ENCODE measurements at places on chromosomes 5 and 9. TPM values are rescaled to one million over a fixed set of nuclear protein-coding genes. Genes with fewer than 3 reads are reported as not detected.

DNA sequence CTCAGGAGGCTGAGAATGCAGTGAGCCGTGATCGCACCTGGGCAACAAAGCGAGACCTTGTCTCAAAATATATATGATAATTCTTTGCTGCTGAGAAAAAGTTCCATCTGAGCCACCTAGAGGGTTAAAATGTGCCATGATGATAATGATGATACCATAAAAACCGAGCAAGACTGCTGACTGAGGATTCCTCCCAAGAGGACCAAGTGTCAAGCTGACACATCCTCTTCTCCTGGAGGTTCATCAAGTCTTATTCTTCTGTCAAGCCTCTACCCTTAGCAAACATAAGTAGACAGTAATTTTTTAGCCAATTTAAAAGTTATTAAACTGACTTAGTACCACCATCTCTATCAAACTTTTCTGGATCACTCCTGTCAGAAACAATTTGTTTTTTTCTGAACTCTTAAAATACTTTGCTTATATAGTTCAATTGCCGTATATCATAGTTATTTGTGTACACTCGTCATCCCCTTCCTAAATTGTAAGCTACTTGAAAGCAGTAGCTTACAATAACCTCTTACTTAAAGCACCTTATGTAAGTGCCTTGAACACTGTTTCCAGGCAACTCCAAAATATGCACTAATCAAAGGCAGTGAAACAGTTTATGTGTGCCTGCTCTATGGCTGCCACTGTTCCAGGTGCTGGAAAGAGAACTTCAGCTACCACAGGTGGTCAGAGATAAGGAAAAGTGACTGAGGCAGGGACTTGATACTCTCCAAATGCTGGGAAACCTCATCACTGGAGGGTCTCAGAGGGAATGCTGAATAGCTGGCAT, 57.4 kb downstream of the SCAI start:
- H3K36me3 ChIP-seq: peaks cover 26% of the 10 kb centered on the region
- DNase-seq: no peak
- H3K27ac ChIP-seq: peak overlapping the region; percentile 3
- H3K4me1 ChIP-seq: no peaks in the 10 kb centered on the region
- no peaks in the 10 kb centered on the region for H3K27me3 ChIP-seq
- H3K4me3 ChIP-seq: no peak overlapping the region

GRCh38 chr9:137252555-137253506, 1.7 kb downstream of the STPG3 start:
- H3K36me3 ChIP-seq: no peaks in the 10 kb centered on the region
- H3K27ac ChIP-seq: no peak overlapping the region
- peaks cover 14% of the 10 kb centered on the region for H3K4me1 ChIP-seq
- no peak for DNase-seq
- H3K27me3 ChIP-seq: no peaks in the 10 kb centered on the region
- no peak overlapping the region for H3K4me3 ChIP-seq

DNA sequence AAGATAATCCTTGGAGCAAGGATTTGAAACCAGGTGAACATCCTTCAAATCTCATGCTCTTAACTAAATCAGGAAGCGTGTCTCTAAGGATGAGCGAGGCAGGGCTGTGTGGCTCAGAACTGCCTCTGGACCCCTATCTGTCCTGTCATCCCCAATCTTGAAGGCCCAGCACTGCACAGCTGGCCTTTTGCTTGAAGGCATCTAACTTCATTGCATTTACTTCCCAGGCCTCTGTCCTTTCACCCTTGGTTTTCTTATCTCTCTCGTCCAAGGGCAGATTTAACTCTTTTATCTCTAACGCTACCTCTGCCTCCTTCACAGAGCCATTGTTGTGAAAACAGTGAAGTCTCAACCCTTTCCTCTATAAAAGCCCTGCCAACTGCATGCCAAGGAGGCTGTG, 83.8 kb downstream of the UGCG start:
- no peaks in the 10 kb centered on the region for H3K36me3 ChIP-seq
- DNase-seq: no peak

GRCh38 chr5:125409234-125409860, 662.9 kb upstream of the ZNF608 start:
- H3K27ac ChIP-seq: peak overlapping the region; percentile 90
- DNase-seq: no peak

- no peaks in the 10 kb centered on the region for H3K27me3 ChIP-seq
- H3K36me3 ChIP-seq: no peaks in the 10 kb centered on the region
- no peaks in the 10 kb centered on the region for H3K4me1 ChIP-seq
- DNase-seq: no peak
These were observed 54.1 kb upstream of the CTNND2 start for GRCh38 chr5:11958321-11958720.

DNA sequence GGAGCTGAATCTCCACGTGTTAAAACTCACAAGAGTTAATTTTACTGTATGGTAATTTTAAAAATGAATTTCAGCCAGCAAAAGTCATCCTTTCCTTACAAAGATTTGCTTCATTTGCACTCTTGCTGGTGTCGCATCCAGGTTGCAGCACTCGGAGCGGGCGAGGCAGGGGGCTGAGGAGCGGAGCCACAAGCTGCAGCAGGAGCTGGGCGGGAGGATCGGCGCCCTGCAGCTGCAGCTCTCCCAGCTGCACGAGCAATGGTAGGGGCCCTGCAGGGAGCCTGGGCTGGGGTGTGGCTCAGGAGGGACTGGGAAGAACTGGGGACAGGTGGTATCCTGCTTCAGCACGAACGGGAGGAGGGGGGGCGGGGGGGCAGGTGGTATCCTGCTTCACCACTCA, 27.1 kb downstream of the HNRNPH1 start:
- H3K4me1 ChIP-seq: no peaks in the 10 kb centered on the region
- no peak overlapping the region for H3K4me3 ChIP-seq
- H3K27me3 ChIP-seq: no peaks in the 10 kb centered on the region
- peaks cover 45% of the 10 kb centered on the region for H3K36me3 ChIP-seq

GRCh38 chr9:92506184-92506857, 24.0 kb upstream of the ASPN start:
- no peak overlapping the region for H3K4me3 ChIP-seq
- no peaks in the 10 kb centered on the region for H3K36me3 ChIP-seq
- H3K4me1 ChIP-seq: peaks cover 13% of the 10 kb centered on the region
- no peak overlapping the region for H3K27ac ChIP-seq
- H3K27me3 ChIP-seq: peaks cover 2% of the 10 kb centered on the region

CNTFR gene
- total RNA-seq: 28.9 TPM

CARTPT gene
- not detected for total RNA-seq

IL4 gene
- total RNA-seq: not detected

Data from mesothelial cell of epicardium (in vitro differentiated cells).